ENCODE measurements at places on chromosomes 4 and X. TPM values are rescaled to one million over a fixed set of nuclear protein-coding genes. Genes with fewer than 3 reads are reported as not detected.

Gene MAP7D2
- total RNA-seq = 0.14 TPM

Gene AFP
- total RNA-seq = not detected

Gene AWAT2
- total RNA-seq = 0.13 TPM

Gene DSPP
- total RNA-seq = not detected

Gene KCND1
- 0.36 TPM for total RNA-seq

Gene MAGEB17
- not detected for total RNA-seq

Gene BEX1
- 0.27 TPM for total RNA-seq

Gene MMRN1
- 1,074 TPM for total RNA-seq

Measured in thoracic aorta endothelial cell (primary cell).